ENCODE measurements at places on chromosomes 3 and 15.

DNA sequence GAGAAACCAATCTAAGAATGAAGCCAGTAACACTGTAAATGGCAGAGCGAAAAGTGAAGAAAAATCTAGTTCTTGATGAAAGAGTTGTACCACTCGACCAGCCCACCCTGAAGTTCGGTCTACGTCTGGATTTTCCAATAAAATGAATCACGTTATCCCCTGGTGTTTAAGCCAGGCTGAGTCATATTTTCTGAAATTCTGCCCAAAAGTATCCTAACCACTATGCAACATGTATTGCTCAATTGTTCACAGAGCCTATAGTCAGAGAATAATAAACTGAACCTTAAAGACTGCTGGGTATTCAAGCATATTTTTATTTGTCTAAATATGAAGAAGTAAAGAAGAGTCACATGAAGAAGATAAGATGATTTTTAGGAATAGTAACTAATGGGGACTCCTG lies 245.7 kb downstream of the FGF12 start:
- no peak for DNase-seq

DNA sequence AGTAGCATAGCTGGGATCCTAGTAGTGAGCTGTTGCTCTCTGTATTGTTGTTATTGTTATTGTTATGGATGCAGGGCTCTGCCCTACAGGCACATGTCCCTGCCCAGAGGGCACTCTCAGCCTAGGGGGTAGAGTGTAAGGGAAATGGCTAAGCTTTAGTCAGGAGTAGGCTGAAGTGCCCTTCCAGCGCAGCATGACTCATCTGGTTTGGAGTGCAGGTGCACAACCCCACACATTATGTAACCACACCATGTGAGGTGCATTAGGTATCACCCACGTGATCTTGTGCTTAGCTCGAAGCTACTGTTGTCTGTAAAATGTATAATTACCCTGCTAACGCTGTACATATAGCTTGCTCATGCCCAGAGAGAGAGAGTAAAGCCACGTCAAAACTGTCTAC lies 48.3 kb upstream of the TIPARP start:
- DNase-seq, result no peak

DNA sequence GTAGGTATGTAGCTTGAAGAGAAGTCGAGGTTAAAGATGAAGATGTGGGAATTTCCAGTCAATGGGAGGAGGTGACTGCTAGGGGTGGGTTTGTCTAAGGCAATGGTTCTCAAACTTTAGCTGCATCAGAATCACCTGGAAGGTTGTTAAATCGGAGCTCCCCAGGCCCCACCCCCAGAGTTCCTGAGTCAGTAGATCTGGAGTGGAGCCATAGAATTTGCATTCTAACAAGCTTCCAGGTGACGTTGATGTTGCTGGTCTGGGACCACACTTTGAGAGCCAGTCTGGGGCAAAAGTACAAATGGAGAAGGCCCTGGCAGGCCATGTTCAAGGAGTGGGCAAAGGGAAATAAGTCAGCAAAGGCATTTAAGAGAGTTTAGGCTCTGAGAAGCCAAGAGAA lies 69.1 kb downstream of the CMTM8 start:
- DNase-seq, result no peak

DNA sequence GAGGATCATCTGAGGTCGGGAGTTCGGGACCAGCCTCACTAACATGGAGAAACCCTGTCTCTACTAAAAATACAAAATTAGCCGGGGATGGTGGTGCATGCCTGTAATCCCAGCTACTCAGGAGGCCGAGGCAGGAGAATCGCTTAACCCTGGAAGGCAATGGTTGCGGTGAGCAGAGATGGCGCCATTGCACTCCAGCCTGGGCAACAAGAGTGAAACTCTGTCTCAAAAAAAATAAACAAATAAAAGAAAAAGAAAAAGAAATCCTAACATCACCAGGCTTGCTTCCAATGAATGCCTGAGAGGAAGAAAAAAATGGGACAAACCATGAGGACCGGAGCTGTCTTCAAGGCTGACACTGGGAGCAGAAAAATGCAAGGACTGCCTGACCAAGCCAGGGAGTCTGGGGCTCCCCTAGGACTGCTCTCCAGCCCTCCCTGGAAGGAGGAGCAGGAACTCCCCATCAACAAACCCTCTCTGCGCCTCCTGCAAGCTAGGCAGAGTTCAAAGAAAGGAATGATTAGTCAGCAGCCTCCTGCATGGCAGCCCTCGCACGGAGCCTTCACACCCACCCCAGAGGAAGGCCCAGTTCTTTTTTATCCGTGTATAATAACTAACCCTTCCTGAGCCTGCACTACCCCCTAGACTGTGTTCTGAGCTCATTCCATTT lies 55.4 kb downstream of the NUP210 start:
- no peak for DNase-seq

- peak; percentile 7 for DNase-seq
Observed at GRCh38 chr15:87672309-87673288, 583.9 kb downstream of the NTRK3 start.

- DNase-seq, result no peak
Observed at GRCh38 chr3:67557848-67558355, 96.5 kb downstream of the SUCLG2 start.

DNA sequence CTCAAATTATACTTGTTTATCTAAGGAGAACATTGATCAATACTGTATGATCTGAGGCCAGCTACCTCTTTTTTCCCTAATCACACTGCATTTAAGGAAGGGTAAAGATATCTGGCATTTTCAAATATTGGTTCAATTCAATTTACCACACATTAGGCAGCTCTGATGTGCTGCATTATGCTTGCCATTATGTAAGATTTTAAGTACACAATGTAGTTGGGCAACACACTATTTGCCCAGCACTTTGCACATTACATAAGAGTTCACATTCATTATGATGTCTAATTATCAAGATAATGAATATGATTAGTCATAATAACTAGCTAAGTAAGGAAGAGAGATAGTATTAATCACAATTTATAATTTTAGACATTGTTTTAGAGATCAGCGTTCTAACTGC lies 196.3 kb downstream of the BCHE start:
- no peak for DNase-seq

- peak; percentile 57 for DNase-seq
Observed at GRCh38 chr15:39920510-39921273, 626 bp upstream of the GPR176 start.

DNA sequence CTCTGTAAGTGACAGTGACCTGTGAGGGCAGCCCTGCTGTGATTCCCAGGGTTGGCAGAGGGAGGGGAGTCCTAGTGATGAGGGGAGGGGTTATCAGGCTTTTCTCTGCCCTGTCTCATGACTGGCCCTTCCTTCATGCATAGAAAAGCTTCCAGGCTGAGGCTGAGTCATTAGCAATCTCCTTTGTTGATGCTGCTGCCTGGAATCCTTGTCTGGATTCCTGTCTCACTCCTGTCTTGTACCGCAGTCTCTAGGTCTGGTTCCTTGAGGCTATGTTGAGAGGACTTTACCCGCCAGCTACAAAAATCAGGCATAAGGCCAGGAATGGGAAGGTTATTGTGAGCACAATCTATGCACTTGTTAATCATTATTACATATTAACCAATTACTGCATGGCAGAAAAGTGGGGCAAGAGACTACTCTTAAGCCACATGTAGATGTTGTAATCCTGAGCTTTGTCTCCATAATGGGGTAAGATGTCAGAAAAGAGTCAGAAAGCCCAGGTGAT lies 7.2 kb downstream of the KLHL6 start:
- no peak for DNase-seq

DNA sequence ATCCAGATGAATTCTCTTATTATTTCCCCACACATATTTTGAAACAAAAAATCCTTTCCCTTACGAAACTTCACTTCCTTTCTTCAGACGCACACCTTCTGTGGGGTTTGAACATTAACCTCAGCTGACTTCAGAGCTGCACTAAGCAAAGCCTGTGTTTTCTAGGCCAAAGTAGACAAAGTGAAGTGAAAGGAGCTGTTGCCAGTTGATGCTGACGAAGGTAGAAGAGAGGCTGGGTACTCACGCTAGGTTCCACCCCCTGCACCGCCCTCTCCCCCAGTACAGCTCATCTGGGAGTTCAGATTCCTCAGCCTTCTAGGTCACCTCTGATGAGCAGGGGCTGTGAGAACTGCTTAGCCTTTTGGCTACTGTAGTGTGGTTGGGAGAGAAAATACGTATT lies 24.1 kb downstream of the DUT start:
- no peak for DNase-seq

GRCh38 chr3:9448643-9449042 lies 51.2 kb downstream of the SETD5 start:
- no peak for DNase-seq

- DNase-seq, result no peak
Observed at GRCh38 chr3:185052631-185053030, 100.2 kb downstream of the C3orf70 start.

DNA sequence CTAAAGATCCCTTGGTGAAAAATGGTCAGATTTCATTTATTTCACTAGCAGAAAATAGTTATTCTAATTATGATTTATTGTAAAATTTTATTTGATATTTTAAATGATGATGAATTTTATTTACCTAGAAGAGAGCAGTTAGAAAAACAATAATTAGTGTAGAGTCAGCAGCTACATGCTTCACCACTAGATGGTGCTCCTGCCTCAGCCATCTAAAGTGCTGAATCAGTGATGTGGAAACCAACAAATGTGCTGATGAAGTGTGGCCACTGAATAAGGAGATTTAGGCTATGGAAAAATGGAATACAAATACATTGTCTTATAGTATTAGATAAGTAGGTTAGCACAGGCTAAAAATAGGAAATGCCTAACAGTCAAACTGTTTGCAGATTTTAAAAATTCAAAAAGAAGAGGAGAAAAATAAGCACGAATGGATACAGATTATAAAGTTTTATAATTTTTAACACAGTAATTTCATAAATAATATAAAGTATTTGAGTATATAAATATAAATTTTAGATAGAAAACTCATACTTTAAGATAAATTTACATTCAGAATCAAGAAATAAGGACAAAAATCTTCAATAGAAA lies 109.8 kb downstream of the PPP2R3A start:
- peak; percentile 59 for DNase-seq

GRCh38 chr15:60898896-60899295 lies 330.2 kb downstream of the RORA start:
- DNase-seq, result no peak

GRCh38 chr3:98733812-98734281 lies 29.3 kb upstream of the ST3GAL6 start:
- DNase-seq, result no peak

- no peak for DNase-seq
Observed at GRCh38 chr15:68778876-68779275, 41.8 kb downstream of the ANP32A start.

GRCh38 chr15:72850833-72851232 lies 67.3 kb upstream of the ADPGK start:
- DNase-seq, result no peak

- DNase-seq, result no peak
Observed at GRCh38 chr3:42515391-42515916, 13.0 kb downstream of the VIPR1 start.

DNA sequence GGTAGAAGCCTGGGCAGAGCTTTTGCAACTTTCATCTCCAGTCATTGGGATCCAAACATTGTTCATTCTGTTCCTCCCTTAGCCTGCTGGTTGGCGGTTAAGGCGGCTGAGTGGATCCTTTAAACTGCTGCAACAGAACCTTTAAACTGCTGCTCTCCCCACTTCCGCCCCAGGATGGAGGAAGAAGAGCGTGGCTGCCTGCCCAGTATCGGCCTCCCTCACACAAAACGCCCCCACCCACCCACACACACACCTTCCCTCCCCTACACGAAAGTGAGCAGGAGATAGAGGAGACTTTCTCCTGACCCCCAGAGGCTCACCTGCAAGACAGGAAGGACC lies 460 bp upstream of the ZMAT3 start:
- DNase-seq, result no peak

DNA sequence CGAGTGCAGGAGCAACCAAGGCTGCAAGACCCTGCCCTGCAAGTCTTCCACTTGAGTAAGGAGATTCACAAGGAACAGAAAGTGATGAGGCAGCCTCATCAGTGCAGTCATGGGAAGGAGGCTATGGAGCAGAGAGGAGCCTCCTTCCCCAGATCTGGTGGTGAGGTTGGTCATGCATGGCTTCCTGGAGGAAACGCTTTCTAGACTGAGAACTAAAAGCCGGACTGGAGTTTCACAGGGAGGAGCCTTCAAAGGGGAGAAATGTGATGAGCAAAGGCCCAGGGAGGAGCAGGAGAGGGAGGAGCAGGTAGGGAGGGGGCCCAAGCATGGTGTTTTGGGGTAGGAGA lies 139.9 kb downstream of the SRGAP3 start:
- DNase-seq, result no peak

GRCh38 chr15:50140983-50141382 lies 21.9 kb upstream of the ATP8B4 start:
- DNase-seq, result no peak

GRCh38 chr3:117399311-117400078 lies 689.9 kb downstream of the TUSC7 start:
- DNase-seq, result peak; percentile 29

GRCh38 chr3:98735761-98736269 lies 27.3 kb upstream of the ST3GAL6 start:
- no peak for DNase-seq

DNA sequence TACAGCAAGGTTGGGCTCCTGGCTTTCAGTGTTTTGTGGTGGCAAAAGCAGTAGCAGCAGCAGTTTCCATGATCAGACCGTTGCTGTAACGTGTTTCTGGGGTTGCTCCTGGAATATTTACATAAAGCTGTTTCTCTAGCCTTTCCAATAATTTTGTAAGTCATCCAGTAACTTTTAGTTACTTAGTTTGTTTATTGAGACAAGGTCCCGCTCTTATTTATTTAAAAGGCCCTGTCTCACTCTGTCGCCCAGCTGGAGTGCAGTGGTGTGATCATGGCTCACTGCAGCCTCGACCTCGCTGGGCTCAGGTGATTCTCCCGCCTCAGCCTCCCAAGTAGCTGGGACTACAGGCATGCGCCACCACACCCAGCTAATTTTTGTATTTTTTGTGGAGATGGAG lies 8.8 kb upstream of the MYO5A start:
- DNase-seq, result no peak

GRCh38 chr3:187085021-187085666 lies 54.2 kb downstream of the RPL39L start:
- DNase-seq, result no peak

DNA sequence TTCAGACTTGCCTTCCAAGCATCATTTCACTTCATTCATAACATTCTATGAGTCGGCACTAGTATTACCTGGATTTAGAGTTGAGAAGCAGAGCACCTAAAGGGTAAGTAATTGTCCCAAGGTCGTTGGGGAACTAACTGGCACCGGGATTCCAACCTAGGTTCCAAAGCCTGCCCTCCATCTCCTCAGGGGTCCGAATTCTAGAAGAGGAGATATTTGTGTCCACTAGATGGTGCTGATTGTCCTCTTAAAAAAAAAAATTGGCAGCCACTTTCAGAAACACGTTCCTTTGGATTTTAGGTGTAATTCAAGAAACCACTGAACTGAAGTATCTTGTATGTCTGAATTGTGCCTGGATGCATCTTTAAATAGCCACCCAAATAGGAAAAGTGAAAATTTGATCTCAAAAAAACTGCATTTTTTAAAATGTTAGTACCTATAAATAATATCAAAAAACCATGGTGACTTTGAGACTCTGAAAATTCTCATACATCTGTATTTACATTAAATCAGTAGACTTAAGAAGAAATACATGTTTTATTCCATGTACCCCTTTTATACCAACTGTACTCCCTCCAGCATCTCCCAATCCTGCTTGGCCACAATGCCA lies 3.9 kb upstream of the FSIP1 start:
- no peak for DNase-seq
